Activated T-cell treated with anti-CD3 and anti-CD28 coated beads, Interleukin-2, amount 50 U/mL, for 72 hours (primary cell): ENCODE measurements at places on chromosomes 11 and 22. TPM values are rescaled to one million over a fixed set of nuclear protein-coding genes. Genes with fewer than 3 reads are reported as not detected.

Gene ADM
- 4.6 TPM for total RNA-seq

Gene NEFH
- 1.6 TPM for total RNA-seq

Gene INPP5J
- total RNA-seq = 0.37 TPM

Gene IRAG1
- not detected for total RNA-seq

Gene APOC3
- total RNA-seq = not detected

Gene NAALAD2
- total RNA-seq = not detected

GRCh38 chr11:26947379-26947844 is 46.5 kb upstream of the FIBIN start:
- DNase-seq = no peak

- DNase-seq = no peak
These were observed 86.1 kb downstream of the APIP start for GRCh38 chr11:34830035-34830434.

DNA sequence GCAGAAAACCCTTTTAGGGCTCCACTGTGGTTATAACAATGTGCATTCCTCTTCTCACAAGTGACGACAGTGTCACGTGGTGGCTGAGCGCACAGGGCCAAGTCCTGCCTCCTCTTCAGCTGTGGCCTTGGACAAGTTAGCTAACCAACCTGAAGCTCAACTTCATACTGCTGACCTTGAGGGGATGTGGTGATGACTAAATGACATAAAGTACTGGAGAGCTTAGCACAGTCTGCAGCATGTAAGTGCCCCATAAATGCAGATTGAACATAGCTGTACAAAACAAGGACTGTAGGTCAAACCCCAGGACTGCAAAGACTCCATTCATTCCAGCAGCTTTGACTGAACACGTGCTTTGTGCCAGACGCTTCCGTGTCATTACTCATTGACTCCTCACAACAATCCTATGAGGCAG is 20.1 kb upstream of the MRGPRX2 start:
- no peak for DNase-seq

- no peak for DNase-seq
These were observed 130.0 kb downstream of the EHF start for GRCh38 chr11:34750692-34751405.

- peak; percentile 89 for DNase-seq
These were observed 69.0 kb upstream of the SYT13 start for GRCh38 chr11:45354976-45355705.

DNA sequence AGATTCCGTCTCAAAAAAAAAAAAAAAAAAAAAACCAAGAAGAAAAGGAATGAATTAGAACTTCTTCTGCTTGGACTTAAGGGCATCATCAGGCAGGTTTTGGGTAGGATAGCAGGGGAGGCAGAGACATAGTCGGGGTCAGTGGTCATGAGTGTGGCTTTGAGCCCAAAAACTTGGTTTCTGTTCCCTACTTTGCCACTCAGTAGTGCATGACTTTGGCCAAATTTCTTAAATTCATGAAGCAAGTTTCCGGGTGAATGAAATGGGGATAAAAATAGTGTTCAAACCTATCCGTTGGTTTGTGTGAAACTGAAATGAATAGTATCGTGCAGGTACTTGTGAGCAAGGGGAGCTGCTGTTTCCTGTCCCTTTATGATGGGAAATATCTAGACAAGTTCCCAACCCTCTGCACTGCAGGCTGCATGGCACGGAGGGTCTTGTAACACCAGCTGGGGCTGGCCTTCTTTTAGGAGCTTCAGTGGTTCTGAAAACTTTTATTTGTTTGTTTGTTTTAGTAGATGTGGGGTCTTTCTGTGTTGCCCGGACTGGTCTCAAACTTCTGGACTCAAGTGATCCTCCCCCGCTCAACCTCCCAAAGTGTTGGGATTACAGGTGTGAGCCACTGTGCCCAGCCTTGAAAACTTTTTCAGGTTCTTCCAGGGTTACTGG is 18.4 kb downstream of the NEAT1 start:
- DNase-seq = no peak

- DNase-seq = peak; percentile 42
These were observed 3.7 kb downstream of the INSC start for GRCh38 chr11:15118431-15118830.

GRCh38 chr11:110373051-110373702 is 56.6 kb upstream of the FDX1 start:
- peak; percentile 38 for DNase-seq

- DNase-seq = peak; percentile 91
These were observed at the start of gene UBE2L3 for GRCh38 chr22:21567456-21568346. UBE2L3 (plus strand) TSS chr22:21567714; CDS start chr22:21567745, 31 bp downstream.

DNA sequence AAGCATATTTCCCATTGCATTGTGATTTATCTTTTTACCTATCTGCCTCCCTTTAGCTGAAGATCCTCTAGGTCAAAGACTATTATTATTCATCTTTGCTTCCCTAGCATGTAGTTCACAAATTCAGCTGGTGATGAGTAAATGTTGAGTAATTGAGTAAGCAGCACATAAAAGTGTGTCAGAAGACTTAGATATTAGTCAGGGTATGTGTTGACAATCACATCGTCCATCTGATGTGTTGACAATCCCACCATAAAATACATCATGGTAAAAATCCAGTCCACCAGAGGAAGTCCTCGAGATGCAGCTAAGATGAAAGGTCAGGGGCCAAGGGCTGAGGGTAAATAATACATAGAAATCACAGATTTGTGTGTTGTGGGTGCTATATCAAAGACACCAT is 22.9 kb upstream of the ABTB2 start:
- no peak for DNase-seq

GRCh38 chr11:107017433-107018218 is 650 bp downstream of the GUCY1A2 start:
- peak; percentile 9 for DNase-seq

- DNase-seq = no peak
These were observed 143.3 kb upstream of the GRK3 start for GRCh38 chr22:25420925-25421904.

DNA sequence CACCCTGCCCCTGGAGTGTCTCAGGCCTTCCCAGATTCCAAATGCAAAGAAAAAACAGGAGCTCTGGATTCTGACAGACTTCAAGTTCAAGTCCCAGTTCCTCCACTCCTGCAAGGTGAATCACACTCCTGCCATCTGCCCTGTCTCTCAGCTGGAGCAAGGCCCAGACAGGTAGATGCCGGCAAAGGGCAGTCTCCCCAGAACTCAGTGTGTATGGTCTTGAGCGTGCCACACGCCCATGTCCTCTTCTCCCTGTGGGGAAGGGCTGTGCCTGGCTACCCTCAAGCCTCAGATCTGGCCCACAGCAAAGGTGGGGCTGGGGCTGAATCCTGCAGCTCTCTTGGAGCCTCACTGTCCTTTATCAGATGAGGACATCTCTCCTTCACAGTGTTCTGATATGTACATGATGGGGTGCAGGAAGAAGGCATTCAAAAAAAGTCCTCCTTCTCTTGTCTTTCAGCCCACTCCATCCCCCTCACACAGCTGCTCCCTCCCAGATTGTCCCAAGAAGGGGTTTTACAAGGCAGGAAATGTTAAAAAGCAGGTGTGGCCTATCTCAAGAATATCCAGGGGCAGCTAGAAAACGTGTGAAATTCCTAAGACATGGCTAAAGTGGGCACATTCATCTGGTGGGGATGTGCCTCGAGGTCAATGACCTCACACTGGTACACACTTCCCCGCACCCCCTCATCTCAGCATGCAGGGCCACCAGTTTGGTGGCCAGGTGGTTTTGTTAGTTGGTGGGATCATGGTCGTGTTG is 27.7 kb upstream of the ARFGAP3 start:
- no peak for DNase-seq
